Femur (tissue), 1 donor: ENCODE measurements at places on chromosomes 5 and 9.

DNA sequence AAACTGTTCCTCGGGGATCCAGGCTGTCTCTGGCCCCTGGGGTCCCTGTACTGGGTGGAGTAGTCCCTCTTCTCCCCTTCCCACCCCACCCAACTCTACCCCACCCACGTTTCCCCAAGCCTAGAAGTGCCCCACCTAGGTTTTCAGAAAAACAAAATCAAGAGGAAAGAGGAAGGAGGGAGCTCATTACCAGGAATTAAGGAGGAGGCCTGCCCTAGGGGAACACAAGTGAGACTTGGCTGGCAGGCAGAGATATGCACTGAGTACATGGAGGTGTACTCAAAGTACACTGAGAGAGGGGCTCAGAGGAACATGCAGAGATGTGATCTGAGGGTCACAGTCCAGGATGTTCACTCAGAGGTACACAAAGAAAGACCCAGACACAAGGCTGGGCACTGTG, 10.2 kb downstream of the AQP3 start:
- no peak for DNase-seq

DNA sequence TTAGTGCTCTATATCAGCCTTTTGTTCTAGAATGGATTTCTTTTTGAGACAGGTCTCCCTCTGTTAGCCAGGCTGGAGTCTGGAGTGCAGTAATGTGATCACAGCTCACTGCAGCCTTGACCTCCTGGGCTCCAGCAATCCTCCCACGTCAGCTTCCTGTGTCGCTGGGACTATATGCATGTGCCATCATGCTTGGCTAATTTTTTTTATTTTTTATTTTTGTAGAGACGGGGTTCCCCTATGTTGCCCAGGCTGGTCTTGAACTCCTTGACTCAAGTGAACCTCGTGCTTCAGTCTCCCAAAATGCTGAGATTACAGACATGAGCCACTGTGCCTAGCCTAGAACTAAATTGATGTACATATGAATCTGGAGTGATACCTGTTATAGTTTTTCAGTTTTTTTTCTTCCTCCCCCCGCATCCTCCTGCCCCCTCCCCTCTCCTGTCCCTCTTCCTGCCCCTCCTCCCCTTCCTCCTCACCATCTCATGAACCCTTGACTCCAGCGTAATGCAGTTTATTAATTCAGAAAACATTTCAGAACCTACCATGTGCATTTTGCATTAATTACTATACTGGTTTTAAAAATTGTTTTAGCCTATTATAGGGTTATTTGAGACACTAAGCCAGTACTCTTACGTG, 37.4 kb upstream of the TNFAIP8 start:
- no peak for DNase-seq

GRCh38 chr5:128036950-128037349, 46.6 kb upstream of the SLC12A2 start:
- no peak for DNase-seq

- peak; percentile 56 for DNase-seq
Measured at GRCh38 chr5:137735555-137736284, at the start of gene KLHL3. TSS of gene KLHL3 (minus strand) at chr5:137736089. CDS start at chr5:137735646, 443 bp downstream.

GRCh38 chr9:133569891-133570690, 35.6 kb downstream of the ADAMTSL2 start:
- no peak for DNase-seq

- no peak for DNase-seq
Measured at GRCh38 chr9:105332471-105332870, 88.0 kb downstream of the SLC44A1 start.

- no peak for DNase-seq
Measured at GRCh38 chr5:54577528-54577927, 60.0 kb downstream of the SNX18 start.

DNA sequence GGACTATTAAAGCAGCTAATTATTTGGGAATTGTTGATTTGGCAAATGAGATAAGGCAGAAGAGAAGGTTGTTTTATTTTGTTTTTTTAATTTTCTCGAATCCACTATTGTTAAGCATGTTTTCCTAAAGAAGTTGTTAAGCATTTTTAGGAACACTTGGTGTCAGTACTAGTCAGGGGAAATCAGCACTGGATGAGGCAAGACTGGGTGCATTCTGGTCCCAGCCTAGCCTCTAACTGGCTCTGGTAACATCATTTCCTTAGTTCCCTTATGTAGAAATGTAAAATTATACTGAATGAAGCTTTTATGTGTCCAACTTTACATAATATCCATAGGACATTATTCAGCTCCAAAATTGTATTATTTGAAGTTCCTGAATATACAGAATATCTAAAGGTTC, 196.1 kb downstream of the PCSK5 start:
- DNase-seq: no peak

DNA sequence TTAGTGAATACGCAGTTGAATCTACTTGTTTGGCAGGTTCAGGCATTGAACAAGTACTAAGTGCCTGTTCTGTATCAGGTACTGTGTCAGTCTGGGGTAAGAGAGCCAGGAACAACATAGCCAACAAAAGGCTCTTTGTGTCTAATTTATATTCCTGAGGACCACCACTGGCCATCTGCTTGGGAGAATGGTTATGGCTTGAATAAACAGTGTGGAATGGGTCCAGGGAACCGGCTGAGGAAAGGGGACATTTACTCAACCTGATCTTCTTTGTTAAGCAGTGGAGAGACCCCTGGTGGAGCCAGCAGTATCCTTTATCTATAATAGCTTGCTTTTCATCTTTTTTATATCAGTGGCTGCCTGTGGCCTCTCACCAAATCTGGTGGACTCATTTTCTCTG, 38.6 kb downstream of the EXOSC2 start:
- DNase-seq: no peak

DNA sequence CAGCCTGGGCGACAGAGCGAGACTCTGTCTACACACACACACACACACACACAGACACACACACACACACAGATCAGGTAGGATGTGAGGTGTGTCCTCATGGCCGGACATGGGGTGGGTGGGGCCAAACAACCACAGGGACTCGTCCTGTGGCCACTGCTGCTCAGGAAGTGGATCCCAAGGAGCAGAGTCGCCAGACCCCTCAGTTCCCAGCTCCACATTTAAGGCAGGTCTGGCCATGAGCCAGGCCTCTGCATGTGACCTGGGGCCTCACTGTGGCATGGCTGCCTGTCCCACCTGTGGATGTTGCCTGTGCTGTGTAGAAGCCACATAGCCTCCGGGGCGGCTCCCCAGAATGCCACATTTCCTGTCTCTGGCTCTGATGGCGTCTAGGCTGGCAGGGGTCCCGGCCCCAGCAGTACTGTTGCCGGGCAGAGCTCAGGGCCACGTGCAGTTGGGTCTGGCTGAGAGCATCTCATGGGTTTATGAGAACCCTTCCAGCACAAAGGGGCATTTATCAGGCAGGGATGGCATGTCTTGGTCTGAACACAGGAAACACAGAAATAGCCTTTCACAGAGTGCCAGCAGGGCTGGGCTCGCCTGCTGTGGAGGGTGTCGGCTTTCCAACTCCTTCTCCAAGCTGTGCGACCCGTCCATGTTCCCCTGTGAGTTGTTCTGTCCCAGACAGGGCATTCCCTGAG, 9.9 kb upstream of the NINJ1 start:
- peak; percentile 89 for DNase-seq
